ENCODE measurements at places on chromosomes 5 and 9. TPM values are rescaled to one million over a fixed set of nuclear protein-coding genes. Genes with fewer than 3 reads are reported as not detected.

Gene TMEFF1
- total RNA-seq: 1.1 TPM

Gene FREM1
- total RNA-seq: not detected

Gene CCL27
- not detected for total RNA-seq

Gene MPDZ
- total RNA-seq: 12.3 TPM
